CD4-positive, alpha-beta T cell treated with Interleukin-1 beta for 1 hour (primary cell): ENCODE measurements at places on chromosomes 16 and 17.

DNA sequence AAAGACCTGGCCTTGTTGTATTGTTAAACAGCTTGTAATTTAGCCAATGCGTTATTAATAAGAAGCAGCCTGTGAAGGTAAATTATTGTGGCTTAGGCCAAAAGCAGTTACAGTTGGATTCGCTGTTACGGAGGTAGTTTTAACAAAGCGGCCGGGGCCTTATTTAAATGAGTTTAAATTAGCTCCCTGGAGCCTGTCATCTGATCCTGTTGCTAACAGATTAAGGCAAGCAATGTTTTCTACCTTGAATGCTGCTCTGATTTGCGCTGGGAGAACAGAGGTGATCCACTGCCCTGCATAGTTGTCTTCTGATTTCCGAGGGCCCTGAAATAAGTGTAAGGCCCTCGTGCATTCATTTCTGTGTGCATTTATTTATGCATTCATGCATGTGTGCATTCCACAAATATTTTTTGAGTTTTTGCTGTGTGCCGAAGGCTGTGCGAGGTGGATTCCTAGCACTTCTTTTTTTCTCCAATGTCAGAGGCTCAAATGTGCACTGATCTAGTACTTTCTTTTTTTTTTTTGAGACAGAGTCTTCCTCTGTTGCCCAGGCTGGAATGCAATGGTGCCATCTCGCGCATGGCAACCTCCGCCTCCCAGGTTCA is 10.9 kb downstream of the SEC14L5 start:
- no peak for DNase-seq

DNA sequence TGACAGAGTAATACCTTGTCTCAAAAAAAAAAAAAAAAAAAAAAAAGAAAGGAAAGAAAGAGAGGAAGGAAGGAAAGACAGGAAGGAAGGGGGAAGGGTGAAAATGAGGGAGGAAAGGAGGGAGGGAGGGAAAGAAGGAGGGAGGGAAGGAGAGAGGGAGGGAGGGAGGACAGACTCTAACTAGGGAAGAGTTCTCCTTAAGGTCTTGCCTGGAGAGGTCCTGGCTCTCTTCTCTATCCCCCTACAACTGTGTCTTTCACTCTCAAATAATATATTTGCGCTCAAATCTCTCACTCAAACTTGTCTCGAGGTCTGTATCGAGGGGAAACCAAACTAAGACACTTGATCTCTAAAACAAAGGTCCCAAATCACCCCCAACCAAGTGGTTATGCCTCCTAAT is 35.6 kb downstream of the WDR59 start:
- DNase-seq, result no peak

GRCh38 chr17:31068291-31068690 is 26.5 kb upstream of the NF1 start:
- peak; percentile 36 for DNase-seq

- no peak for DNase-seq
Observed at GRCh38 chr17:37048811-37049210, 100.1 kb downstream of the AATF start.

DNA sequence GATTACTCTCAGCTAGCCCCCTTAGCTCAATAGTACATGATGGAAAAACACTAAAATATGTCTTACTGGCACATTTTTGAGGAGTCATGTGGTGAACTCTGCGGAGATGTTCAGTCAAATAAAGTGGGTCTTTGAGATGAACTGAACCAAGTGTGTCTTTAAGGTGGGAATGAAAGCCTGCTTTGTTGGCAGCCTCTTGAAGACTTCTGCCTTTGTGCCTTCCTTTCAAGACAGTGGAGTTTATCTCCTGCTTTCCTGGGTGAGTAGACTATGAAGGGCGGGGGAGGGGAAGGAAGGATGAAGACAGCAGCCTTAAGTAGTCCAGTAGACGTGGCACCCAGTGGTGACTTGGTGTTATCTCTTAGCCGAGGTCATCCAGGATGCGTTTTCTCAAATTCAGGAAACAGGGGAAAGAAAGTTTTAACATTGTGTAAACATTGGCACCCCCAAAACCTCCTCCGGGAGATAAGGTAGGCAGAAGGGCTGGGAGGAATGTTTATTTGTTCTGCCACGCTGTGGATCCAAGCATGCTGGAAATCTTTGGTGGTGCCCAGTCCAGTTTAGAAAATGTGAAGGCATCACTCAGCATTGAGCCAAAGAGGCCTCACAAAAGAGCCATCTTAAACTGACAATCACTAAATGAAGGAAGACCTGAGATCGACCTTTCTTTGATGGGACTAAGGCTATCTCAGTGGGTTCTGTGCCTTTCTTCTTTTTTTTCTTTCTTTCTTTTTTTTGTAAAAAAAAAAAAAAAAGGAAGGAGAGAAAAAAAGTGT is 220.6 kb downstream of the FTO start:
- DNase-seq, result no peak

DNA sequence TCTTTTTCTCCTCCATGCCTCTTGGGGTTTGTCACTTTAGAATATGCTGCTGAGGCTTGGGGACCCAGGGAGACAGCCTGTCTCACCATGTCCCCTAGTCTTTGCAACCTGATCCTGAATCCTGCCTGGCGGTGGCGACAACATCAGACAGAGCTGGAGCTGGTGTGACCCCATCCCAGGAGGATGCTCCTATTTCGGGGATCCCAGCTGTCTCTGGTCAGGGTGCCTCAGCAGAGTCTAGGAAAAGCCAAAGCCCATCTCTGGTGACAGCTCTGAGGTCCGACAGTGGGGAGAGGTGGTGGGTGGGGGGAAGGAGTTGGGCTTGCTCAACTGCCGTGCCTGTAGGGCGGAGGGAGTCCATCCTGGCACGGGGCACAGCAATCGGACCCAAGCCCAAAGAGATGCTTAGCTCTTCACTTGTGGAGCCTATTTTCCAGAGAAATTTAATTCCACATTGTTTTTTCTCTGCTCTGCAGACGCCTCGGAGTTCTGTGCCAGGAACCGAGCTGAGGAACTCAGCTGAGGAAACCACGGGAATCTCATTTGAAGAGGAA is 10.3 kb upstream of the TNS4 start:
- no peak for DNase-seq

GRCh38 chr16:23836404-23837311 is 875 bp downstream of the PRKCB start:
- DNase-seq, result peak; percentile 64

DNA sequence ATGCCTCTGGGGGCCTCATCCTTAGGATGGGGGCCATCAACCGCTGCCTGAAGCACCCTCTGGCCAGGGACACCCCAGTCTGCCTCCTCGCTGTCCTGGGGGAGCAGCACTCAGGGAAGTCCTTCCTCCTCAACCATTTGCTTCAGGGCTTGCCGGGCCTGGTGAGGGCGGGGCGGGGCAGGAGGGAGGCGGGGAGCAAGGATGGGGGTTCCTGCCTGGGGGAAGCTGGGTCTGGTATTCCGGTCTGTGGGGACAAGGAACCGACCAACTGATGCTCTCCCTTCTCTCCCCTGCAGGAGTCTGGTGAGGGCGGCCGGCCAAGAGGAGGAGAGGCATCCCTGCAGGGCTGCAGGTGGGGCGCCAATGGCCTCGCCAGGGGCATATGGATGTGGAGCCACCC is 2.0 kb downstream of the RNF112 start:
- DNase-seq, result no peak

DNA sequence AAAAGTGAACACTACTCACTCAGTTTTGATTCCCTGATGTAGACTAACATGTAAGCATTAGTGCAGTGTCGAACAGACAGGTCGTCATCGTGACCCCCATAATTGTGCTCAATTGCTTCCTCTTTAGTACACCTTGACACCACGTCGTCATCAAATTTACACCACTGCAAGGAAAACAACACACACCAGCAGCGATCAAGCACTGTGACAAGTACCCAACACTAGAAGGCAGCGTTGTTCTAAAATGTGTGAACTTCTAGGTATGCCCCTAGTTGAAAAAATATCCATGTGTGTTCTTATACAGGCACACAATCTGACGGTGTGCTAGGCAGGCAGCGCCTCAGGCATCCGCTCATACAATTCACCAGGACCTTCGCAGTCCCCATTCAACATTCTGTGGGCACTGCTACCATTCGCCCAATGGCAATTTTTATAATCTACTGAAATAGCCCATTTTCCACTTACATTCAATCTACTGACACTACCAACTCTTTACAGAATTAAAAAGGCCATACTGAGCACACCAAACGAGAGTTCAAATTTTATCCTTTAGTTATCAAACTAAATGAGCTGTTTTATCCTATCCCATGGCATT is 23.1 kb downstream of the LITAFD start:
- peak; percentile 13 for DNase-seq

GRCh38 chr16:988471-989353 is 7.1 kb downstream of the SOX8 start:
- DNase-seq, result no peak

GRCh38 chr16:1929578-1930337 is 11.5 kb upstream of the HS3ST6 start:
- peak; percentile 90 for DNase-seq

DNA sequence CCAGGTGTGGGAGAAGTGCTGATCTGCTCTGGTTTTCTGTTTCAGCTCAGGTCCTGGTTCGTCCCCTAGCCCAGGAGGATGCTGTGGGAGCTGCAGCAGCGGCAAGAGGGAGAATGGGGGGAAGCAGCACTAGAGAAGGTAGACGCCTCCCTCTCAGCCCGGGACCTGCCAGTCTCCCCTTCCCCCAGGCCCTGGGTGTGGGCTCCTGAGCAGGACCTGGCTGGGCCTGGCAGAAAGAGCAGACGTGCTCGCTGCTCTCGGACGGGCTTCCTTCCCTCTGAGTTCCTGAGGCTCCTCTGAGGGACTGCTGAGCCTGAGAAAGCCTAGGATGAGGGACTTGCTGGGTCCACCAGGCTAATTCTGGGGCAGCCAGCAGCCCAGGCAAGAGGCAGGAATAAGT is 3.1 kb downstream of the PRCD start:
- DNase-seq, result no peak

- no peak for DNase-seq
Observed at GRCh38 chr17:83132251-83133081, 53.1 kb downstream of the METRNL start.

- no peak for DNase-seq
Observed at GRCh38 chr16:78004517-78004916, 17.8 kb upstream of the CLEC3A start.

GRCh38 chr16:25716186-25716585 is 24.4 kb downstream of the HS3ST4 start:
- no peak for DNase-seq

- DNase-seq, result no peak
Observed at GRCh38 chr17:28331891-28332420, 3.3 kb downstream of the IFT20 start.

DNA sequence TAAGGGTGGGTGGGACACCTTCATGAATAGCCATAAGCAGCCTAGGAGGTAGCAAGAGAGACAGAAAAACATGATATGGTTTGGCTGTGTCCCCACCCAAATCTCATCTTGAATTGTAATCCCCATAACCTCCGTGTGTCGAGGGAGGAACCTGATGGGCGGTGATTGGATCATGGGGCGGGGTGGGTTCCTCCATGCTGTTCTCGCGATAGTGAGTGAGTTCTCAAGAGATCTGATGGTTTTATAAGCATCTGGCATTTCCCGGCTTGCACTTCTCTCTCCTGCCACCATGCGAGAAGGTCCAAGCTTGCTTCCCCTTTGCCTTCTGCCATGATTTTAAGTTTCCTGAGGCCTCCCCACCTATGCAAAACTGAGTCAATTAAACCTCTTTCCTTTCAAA is 259.1 kb upstream of the ERCC4 start:
- no peak for DNase-seq

GRCh38 chr16:47979164-47979520 is 176.7 kb downstream of the ABCC12 start:
- no peak for DNase-seq

DNA sequence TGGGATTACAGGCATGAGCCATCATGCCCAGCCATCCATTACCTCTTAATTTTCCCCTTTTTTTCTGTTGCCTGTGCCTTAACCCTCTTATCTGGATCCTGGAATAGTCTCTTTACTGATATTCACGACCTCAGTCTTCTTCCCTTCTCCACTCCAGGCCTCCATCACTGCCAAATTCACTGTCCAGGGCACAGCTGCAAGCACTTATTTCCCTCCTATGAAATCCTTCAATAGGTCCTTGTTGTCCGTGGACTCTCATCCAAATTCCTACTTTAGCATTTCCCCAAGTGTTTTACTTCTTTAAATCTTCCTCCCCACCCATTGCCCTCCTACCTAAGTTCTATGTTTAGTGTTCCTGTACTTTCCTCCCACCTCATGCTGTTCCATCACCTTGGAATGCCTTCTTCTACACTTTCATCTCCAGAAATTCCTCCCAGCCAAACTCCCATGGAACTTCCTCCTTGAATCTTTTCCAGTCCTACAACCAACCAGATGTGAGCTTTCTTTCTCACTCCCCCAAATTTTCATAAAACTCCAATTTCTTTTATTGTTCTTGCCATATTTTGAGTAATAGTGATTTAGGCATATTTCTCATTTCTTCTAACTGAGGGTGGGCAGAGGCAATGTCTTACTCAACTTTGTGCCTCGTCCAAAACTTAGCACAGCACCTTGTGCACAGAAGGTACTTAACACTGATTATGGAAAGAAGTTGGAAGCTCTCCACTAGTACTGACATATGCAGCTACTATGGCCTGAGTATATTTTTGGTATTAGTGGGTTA is 35.3 kb downstream of the FAM20A start:
- no peak for DNase-seq

DNA sequence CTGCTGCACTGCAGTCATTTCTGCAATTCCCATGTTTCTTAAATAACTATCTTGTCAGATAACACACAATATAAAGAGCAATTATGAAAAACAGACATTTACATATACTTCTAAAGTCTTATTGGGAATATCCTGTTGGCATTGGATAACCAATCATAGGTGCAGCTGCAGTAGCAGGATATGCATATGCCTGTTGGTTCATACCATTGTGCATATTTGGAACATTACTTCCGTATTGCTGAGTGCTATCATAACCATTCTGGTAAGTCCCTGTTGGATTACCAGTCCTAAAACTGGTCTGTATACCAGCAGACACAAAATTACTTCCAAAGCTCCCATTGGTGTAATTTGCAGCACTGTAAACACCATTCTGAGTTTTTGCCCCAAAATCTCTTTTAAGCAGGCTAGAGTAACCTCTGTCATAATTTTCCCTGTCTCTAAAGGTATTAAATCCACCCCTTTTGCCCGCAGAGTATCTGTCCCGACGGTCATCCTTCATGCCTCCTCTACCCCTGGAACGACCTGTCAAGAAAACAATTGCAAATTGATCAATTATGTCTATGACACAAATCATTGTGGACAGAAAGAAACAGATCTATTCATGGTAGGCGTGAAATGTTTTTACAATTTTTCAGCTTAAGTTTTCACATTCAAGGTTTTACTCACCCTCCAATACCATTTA is 3.1 kb upstream of the POLG2 start:
- peak; percentile 30 for DNase-seq

- DNase-seq, result no peak
Observed at GRCh38 chr17:79242393-79242792, 167.8 kb downstream of the ENGASE start.
